NCI-H2029 (cell line): ENCODE measurements at places on chromosomes 5 and 9.

- DNase-seq, result no peak
Observed at GRCh38 chr9:29750062-29750461, 2176.8 kb upstream of the C9orf72 start.

DNA sequence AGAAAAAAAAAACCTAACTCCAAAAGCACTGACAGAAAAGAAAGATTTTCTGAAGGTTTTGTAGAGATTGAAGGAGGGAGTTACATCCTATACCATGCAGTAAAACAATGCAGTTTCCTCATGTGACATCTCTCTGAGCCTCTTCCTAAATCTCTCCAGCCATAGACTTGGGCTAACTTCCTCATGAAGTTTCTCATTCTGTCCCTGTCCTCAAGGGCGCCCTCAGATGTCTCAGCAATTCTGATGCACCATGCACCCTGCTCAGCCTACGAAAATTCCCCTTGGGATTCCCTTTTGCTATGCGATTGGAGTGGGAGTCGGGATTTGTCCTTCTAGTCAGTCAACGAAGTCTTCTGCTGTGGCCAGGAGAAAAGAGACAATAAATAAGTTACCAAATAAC lies 68.9 kb downstream of the FAT2 start:
- DNase-seq, result no peak

DNA sequence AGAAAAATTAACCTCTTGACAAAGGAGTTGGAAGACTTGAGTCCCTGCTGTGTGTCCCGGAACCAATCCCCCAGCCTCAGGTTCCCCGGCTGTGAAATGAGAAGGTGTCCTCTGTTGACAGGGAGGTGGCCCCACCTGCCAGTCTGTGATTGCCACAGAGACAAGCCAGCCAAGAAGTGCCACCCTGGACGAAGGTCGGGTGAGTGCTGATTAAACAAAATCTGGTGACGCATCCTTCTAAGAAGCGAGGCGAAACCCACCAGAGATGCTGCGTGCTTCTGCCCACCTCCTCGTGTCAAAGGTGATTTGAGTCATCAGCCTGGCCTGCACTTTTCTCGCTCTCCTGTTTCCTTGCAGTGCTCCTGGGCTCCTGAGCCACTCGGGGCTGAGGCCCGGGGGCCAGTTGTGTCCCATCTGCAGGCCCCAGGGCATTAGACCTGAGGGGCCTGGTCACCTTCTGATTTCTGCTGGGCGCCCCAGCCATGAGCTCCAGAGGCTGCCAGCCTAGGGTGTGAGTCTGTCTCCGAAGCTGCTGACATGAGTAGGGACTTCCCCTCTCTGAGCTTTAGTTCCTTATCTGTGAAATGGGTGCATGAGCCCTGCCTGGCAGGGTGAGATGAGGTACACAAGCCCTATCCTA lies 28.7 kb downstream of the NEK6 start:
- DNase-seq, result no peak

DNA sequence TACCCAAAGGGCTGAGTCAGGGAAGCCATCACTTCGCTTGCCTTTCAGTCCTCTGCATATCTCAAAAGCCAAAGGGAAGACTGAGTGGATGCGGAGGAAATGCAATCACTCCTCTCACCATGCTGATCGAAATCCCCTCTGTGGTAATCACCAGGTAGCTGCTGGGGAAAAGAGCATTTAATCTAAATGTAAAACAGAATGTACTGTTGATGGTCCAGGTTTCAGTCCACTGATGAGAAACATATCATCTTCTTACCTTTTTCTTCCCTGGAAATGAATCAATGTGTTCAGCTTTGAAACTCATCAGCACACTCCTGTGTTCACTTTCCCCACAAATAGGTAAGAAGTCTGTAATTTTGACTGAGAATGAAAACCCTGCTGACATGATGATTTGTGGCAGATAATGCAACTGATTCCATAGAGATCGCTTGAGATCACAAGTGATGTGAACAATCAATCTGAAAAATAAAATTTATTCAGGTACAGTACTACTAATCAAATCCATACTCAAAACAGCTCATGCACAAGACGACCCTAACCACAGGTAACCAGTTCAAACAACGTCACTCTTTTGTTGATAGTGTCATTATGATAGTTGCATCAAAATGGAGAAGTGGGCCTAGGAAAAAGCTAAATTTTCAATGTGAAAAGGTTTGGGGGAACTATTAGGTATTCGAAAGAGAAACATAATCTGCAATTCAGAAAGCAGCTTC lies 454.0 kb upstream of the RGMB start:
- no peak for DNase-seq

- DNase-seq, result no peak
Observed at GRCh38 chr5:141793403-141793802, 84.8 kb downstream of the PCDH1 start.

DNA sequence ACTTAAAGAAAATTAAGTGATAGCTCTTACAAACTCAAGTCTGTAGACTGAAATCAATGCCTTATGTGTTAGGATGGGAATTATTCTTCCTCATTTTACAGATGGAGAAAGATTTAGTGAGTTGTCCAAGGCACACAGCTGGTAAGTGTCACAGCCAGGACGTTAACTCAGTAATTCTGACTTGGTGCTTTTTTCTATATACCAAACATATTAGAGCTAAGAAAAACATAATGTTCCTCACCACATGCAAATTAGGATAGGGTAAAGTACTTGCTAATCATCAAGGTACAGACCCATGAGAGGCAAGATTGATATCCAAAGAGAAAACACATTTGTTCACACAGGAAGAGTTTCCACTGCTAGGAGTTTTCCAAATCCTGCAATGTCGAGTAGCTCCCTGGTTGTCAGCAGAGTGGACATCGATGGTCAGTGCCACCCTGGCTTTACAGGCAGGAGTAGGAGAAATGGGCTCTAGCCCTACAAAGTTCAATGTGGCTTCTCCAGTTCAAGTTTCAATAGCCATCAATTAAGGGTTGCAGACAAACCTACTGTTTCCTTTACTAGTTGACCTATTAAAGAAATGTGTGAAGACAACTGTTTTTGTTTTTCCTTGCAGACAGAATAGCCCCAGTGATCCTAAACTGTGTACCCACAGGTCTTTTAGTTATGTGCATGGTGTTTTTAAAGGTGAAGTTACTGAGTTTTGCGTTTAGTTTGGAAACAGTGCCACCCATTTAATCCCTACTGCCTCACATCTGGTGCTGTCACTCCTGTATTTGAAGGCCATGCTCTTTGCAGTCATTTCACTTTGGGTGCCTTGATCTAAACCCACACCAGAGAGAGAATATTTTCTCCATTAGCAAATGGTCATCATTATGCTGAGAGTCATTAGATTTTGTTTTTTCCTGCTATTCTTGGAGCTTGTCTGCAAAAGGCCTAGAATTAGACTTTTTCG lies 460.8 kb upstream of the SMARCA2 start:
- no peak for DNase-seq

GRCh38 chr9:129606161-129607026 lies 14.5 kb downstream of the C9orf50 start:
- no peak for DNase-seq

DNA sequence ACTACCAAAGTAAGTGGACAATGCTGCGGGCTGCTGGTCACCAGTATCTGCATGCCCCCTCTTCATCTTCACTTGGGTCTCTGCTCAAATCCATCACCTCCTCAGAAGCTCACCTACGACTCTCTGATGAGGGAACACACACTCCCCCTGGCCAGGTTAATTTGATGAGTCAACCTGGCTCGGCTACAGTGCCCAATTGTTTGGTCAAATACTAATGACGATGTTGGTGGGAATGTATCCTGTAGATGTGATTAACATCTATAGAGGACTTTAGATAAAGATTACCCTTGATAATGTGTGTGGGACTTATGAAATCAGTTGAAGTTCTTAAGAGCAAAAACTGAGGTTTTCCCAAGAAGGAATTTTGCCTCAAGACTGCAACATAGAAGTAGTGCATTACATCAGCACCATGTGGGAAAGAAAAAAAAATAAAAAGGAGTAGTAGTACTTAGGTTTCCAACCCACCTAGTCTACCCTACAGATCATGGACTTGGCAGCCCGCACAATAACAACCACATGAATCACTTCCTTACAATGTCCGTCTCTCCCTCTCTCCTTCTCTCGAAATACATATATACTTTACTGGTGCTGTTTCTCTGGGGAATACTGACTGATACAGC lies 467.3 kb downstream of the DNAH5 start:
- no peak for DNase-seq
